ENCODE measurements at places on chromosomes 16 and 17.

DNA sequence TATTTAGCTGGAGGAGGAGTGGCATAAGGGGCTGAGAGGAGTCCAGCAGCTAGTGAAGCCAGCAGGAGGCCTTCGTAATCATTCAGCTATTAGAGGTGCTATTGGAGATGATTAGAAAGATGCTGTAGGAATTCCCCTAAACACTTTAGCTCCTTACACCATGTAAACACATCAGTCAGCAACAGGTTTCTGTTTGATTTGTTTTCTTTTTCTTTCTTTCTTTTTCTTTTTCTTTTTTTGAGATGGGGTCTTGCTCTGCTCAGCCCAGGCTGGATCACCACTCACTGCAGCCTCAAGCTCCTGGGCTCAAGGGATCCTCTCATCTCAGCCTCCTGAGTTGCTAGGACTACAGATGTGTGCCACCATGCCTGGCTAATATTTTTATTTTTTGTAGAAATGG lies 10.6 kb upstream of the SEPHS2 start:
- DNase-seq: no peak

DNA sequence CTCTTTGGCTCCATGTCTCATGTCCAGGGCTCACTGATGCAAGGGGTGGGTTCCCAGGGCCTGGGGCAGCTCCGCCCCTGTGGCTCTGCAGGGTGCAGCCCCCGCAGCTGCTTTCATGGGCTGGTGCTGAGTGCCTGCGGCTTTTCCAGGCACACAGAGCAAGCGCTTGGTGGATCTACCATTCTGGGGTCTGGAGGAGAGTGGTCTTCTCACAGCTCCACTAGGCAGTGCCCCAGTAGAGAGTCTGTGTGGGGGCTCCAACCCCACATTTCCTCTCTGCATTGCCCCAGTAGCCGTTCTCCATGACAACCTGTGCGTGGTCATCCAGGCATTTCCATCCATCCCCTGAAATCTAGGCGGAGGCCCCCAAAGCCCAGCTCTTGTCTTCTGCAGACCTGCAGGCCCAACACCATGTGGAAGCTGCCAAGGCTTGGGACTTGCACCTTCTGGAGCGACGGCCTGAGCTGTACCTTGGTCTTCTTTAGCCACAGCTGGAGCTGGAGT lies 5.2 kb downstream of the IL32 start:
- DNase-seq: no peak

- DNase-seq: peak; percentile 21
Observed at GRCh38 chr17:1967213-1967612, 57.9 kb downstream of the RTN4RL1 start.

- no peak for DNase-seq
Observed at GRCh38 chr16:2950773-2951172, 13.3 kb upstream of the KREMEN2 start.

- DNase-seq: no peak
Observed at GRCh38 chr17:7927596-7927995, 2.1 kb downstream of the KCNAB3 start.

- DNase-seq: no peak
Observed at GRCh38 chr16:11689031-11689840, 21.0 kb downstream of the SNN start.
